ENCODE measurements at places on chromosomes 16 and 17.

DNA sequence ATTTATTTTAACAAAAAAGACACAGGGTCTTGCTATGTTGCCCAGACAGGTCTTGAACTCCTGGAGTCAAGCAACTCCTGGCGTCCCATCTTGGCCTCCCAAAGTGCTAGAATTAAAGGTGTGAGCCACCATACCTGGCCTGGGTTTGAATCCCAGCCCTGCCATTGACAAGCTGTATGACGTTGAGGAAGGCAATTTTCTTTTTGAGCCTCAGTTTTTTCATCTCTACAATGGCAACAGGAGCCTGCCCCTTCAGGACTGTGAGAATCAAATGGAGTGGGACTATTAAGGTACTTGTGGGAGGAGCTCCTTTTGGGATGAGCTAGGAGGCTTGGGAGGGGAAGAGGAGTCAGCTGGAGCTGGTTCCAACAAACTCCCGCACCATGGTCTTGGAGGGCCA is 6.2 kb downstream of the RARA start:
- no peak for DNase-seq

DNA sequence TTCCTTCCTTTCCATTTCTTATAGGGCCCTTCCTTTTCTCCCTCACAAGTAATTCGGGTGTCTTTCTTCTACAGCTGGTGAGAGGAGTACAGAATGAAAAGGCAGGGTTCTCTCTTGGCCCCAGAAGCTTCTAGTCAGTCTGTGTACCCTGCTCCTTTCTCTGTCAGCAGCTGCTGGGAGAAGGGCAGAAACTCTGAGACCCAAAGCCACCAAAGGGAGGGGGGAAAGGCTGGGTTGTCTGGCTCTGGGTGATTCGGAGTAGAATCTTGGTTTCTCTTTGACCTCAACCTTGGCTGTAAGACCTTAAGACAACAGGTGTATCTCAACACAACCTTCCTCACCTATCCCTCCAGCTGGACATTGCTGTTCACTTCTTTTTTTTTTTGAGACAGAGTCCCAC is 3.3 kb upstream of the NR1D1 start:
- no peak for DNase-seq

DNA sequence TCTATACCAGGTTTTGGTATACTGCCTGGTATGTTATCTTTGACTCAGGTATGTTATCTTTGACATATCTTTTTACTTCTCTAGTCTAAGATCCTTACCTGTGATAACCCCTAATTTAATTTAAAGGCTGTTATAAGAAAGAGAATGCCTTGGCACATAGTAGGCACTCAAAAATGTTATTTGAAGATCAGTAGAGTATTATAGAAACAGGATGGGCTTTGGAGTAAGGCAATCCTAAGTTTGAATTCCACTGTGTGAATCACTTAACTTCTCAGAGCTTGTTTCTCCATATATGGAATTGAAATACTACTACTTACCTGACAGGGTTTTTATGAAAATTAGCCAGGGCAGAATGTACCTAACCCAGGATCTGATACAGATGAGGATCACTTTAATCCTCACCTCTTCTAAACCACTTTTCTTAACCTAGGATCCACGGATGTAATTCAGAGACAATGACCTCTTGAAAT is 1.2 kb downstream of the BRIP1 start:
- no peak for DNase-seq

GRCh38 chr16:57126411-57126810 is 34.0 kb downstream of the CPNE2 start:
- DNase-seq = no peak

DNA sequence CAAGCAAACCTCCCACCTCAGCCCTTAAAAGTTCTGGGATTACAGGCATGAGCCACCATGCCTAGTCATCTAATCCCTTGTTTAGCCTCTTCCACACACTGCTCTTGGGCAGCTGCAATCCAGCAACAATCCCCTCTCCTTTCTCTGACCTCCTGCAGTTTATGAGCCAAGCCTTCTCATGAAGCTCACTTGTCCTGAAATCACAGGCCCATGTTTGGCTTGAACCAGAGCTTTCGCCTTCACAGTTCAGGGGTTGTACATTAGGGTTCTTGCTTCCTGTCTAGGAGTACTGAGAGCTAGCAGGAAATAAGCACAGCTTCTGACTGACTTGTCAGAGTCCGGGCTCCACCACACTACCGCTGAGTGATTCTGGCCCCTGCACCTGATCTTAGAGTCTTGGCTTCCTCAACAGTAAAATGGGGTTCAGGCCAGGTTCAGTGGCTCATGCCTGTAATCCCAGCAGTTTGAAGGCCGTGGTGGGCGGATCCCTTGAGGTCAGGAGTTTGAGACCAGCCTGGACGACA is 16.3 kb downstream of the ERAL1 start:
- no peak for DNase-seq

DNA sequence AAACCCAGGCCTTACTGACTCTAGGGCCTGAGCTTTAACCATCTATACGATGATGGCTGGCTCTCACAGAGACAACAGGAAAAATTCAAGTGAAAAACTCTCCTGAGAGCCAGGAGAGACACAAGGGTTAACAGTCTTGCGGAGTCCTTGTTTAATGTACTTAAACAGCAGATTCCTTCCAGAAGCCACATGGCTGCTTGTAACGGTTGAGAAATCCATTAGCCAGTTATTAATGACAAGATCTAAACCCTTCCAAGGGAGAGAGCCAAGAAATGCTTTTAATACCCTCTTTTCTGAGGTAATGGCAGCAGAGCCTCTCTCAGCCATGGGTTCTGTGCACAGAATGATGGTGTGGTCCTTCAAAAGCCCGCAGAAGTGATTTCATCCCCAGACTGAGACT is 5.2 kb upstream of the ALDOA start:
- no peak for DNase-seq

Data from 8988T (cell line).